AG20443 (cell line): ENCODE measurements at places on chromosomes 5 and 9.

GRCh38 chr5:34756781-34757624 is 82.0 kb upstream of the TTC23L start:
- DNase-seq = no peak

DNA sequence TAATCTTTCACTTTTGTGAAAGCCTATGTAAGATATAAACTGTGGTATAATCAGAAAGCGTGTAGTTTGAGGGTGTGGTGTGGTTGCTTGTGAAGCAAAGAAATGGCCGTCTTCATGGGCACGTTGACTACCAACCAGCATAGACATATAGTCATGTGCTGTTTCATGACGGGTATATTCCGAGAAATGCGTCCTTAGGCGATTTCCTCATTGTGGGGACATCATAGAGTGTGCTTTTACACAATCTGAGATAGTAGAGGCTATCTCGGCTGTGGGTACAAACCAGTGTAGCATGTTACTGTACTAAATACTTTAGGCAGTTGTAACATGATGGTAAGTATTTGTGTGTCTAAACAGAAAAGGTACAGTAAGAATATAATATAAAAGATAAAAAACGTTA is 79.7 kb upstream of the LRRC70 start:
- no peak for DNase-seq

GRCh38 chr5:169886033-169886432 is 94.3 kb downstream of the INSYN2B start:
- DNase-seq = no peak

DNA sequence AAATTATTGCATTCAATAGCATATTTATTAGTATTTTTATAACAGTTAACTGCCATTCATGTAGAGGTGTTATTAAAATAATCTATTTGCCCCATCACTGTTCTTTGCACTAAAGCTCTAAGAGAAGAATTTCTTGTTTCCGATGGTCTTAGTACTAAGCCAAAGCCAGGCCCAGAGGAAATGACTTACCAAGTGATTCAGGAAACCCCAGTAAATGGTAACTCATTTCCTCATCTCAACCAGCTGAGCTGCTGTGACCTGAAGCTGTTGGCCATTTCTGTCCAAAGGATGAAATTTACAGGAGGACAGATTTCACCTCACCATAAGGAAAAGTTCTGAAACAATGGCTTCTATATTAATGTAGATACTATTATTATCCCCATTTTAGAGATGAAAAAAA is 117.0 kb downstream of the PIK3R1 start:
- DNase-seq = no peak

- DNase-seq = no peak
Measured at GRCh38 chr9:122085260-122085659, 7.8 kb downstream of the TTLL11 start.

GRCh38 chr9:126927419-126927818 is 12.8 kb downstream of the RALGPS1 start:
- no peak for DNase-seq

GRCh38 chr5:89758146-89758545 is 651.4 kb downstream of the CETN3 start:
- DNase-seq = no peak

GRCh38 chr5:173839117-173839713 is 48.9 kb upstream of the CPEB4 start:
- DNase-seq = no peak

DNA sequence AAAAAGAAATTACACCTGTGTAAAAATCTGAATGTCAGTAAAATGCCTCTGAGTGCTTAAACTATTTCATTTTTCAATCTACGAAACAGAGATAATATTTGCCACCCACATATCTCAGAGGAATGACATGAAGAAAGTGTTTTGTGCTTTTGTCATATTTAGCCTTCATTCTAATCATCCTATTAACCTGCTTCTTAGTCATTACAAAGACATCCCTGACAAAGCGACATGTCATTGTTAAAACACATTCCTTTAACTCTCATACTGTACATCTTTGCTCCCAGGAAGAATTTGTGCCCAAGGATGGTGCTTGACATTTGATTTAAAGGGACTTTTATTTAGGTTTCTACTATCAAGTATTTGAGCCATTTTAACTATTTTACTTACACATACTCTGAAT is 275.9 kb downstream of the DMRTA1 start:
- DNase-seq = no peak

GRCh38 chr5:130545291-130545690 is 619.8 kb downstream of the HINT1 start:
- no peak for DNase-seq

GRCh38 chr5:162107591-162107990 is 40.0 kb downstream of the GABRG2 start:
- no peak for DNase-seq

GRCh38 chr5:56496581-56497063 is 263.5 kb upstream of the ANKRD55 start:
- DNase-seq = no peak

GRCh38 chr9:6632516-6633183 is 12.9 kb downstream of the GLDC start:
- DNase-seq = no peak

- DNase-seq = no peak
Measured at GRCh38 chr9:129373361-129373760, 195.3 kb upstream of the IER5L start.

- peak; percentile 77 for DNase-seq
Measured at GRCh38 chr5:1555011-1555807, 31.4 kb upstream of the LPCAT1 start.

DNA sequence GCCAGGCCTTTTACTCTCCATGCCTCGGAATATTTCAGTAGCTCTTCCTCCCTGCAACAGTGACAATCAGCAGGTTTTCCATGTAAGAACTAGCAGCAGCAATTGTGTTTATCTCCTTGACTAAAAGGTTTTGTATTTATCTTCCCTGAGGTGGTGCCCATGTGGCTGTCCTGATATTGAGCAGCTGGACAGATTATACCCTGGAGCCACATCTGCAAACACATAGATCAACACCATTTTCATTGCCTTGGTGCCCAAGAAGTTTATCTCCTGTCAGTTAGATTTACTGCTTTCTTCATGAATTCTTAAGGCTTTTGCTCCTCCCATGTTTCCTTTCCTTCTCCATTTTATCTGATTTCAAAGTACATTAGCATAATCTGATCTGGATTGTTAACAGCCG is 378.4 kb downstream of the SPATA31D1 start:
- DNase-seq = no peak

GRCh38 chr9:131692612-131693562 is 47.0 kb downstream of the RAPGEF1 start:
- no peak for DNase-seq

DNA sequence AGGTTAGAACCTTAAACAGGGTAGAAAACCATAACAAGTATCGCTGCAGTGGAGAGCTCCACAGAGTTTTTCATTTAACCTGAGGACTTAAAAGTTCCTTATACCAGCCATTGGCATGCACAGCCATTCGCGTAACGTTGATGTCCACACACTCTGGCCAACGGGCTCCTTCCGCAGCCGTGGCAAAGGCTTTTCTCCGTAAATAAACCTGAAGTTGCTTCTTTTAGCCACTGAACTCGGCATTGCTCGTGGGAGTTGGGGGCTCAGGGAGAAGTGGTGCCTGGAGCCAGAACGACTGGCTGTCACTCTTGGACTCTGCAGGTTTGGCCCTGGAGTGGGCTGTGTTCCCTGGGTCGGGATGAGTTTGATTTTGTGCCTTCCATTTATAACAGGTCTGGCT is 125.9 kb upstream of the LMX1B start:
- no peak for DNase-seq

- no peak for DNase-seq
Measured at GRCh38 chr5:173563246-173563645, 53.2 kb downstream of the BOD1 start.

GRCh38 chr9:37151812-37152211 is 31.4 kb downstream of the ZCCHC7 start:
- no peak for DNase-seq

DNA sequence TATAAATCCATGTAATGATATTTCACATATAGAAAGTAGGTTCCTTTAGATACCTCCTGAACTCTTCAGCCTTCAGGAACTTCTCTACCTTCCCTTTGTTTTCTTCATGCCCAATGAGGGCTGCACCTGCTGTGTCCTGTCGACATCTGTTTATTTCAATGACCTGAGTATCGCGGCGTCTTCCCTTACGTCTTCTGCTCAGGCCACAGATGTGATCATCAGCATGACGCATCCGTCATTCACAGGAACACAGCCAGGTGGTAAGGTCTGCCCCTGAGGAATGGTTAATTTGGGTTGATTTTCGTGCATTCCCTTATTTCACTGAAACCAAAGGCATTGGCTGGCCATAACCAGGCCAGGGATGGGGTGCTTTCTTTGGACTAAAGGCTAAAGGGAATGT is 217.1 kb downstream of the MED10 start:
- DNase-seq = no peak

- no peak for DNase-seq
Measured at GRCh38 chr5:178360222-178360925, 127.8 kb upstream of the PHYKPL start.

DNA sequence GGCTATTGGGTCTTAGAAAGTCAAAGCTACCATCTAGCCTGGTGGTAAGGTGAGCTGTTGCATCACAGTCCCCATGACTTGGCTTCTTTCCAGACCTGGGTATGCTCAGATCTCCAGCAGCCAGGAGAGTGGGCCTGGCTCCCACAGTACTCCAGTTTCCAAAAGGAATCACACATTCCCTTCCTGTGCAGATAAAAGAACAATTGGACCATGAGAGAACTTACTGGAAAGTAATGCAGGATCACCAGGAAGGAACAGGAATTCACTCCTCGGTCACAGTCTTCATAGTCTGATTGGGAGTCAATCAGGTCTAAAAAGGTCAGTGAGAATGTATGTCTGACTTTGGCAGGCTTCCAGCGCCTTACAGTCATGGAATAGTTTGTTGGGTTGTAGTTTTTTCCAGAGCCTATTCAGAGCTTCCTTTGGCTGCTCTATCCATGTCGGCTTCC is 47.8 kb upstream of the CD180 start:
- no peak for DNase-seq

- DNase-seq = no peak
Measured at GRCh38 chr5:154087260-154087659, 48.5 kb downstream of the MFAP3 start.

- DNase-seq = no peak
Measured at GRCh38 chr9:130952065-130952762, 13.2 kb upstream of the FIBCD1 start.

GRCh38 chr5:1093361-1093760 is 18.5 kb downstream of the SLC12A7 start:
- no peak for DNase-seq

- no peak for DNase-seq
Measured at GRCh38 chr9:113177251-113177650, 26.4 kb downstream of the SLC31A2 start.

DNA sequence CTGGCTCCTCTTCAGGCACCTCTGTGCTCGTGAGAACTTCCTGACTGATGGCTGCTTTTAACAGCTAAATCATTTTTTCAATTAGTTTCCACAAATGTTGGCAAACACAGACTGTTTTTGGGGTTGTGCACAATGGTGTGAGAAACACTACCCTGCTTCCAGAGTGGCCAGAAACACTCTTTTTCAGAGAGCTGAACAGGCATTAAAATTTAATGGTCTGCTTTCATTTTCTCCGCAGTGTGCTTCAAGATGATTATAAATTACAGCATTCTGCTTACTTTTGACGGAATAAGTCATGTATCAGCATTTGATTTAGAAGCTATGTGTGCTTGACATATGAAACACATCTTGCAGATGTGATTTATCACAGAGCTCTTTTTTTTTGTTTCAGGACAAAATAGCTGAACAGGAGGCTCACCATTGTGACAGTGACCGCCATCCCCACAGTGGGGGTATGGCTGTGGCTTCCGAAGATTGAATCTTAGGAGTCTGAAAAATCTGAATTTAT is 454.5 kb upstream of the ZNF608 start:
- DNase-seq = no peak

GRCh38 chr9:96604004-96604319 is 15.7 kb downstream of the CDC14B start:
- peak; percentile 75 for DNase-seq

- DNase-seq = peak; percentile 47
Measured at GRCh38 chr5:171415115-171415730, 4.2 kb upstream of the FGF18 start.

DNA sequence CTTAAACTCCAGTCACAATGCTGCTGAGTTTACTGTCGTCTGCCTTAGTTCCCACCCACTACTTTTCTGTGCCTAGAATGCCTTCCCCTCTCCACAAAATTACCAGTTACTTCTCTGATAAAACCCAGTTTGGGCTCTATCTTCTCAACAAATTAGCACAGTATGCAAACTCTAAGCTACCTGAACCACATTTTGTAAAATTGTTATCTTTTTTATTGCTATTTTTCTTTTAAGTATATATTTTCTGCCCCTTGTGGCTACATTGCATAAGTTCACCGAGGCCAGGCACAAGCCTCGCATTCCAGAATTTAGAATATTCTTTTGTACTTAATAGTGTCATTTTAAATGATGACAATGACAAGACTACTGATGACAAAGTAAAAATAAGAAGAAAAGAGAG is 60.0 kb downstream of the POU5F2 start:
- no peak for DNase-seq

- DNase-seq = no peak
Measured at GRCh38 chr9:128877852-128878251, 3.9 kb downstream of the KYAT1 start.

- peak; percentile 60 for DNase-seq
Measured at GRCh38 chr5:150774145-150774544, 4.4 kb upstream of the SMIM3 start.

DNA sequence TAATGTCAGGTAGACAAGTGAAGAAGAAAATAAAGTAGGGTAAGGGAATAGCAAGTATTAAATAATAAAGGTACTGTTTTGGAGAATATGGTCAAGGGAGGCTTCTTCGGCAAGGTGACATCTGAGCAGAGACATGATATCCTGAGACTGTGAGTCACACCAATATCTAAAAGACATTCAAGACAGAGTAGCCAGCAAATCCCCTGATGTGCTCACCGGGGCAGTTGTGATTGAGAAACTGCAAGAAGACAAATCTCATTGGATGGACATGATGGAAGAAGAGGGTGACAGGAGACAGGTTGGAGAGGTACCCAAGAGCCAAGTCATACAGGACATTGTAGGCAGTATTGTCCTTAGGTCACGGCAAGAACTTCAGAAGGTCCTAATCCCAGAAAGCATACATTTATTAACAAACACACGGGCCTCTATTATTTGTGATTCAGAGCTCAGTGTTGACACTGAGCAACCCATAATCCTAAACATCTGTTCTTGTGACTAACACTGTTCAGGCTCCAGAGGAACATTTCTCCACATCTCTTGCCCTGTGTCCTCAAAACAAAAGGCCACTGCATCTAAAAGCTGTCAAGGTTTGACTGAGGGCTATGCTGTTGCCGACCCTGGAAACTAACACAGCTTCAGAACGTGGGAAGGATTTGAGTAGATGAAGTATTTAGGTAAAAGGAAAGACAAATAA is 258.7 kb upstream of the CLINT1 start:
- peak; percentile 56 for DNase-seq

- DNase-seq = peak; percentile 6
Measured at GRCh38 chr9:93263334-93264229, 79.6 kb downstream of the WNK2 start.

DNA sequence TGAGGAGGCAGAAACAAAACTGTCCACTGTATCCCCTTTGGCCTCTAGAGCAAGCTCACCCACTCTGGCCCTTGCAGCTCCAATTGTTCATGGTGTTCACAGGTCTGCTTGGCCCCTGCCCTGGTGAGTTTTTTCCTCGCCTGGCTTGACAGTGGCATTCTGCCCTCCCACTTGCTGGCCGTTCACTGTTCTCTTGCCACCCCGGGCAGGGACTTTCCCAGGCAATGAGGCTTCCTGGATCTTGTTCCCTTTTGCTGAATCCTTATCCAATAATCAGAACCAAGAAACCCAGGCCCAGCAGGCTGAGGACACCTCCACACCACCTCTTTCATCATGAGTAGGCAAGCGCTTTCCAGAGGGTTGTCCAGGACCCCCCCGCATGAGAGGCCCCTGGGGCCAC is 31.2 kb downstream of the ZNF618 start:
- DNase-seq = no peak
